ENCODE measurements at places on chromosomes 12 and 14. TPM values are rescaled to one million over a fixed set of nuclear protein-coding genes. Genes with fewer than 3 reads are reported as not detected.

Gene RD3L
- not detected for total RNA-seq

Gene RND1
- total RNA-seq: 0.87 TPM

Gene C14orf180
- not detected for total RNA-seq

Gene WNT5B
- total RNA-seq: 5.6 TPM

Gene KRT73
- total RNA-seq: not detected

Gene SRRM4
- total RNA-seq: not detected

Gene CRIP2
- 61.3 TPM for total RNA-seq

Gene NGB
- total RNA-seq: not detected

Gene NUAK1
- total RNA-seq: 5.1 TPM

Gene RPL10L
- not detected for total RNA-seq

Gene MYO1H
- total RNA-seq: 0.48 TPM

Gene TRPV4
- 7.5 TPM for total RNA-seq

Data from esophagus squamous epithelium (tissue), 5 donors.